ENCODE measurements at places on chromosomes 12 and 14.

GRCh38 chr14:93105362-93105761 is 10.4 kb downstream of the ITPK1 start:
- DNase-seq = peak; percentile 75

DNA sequence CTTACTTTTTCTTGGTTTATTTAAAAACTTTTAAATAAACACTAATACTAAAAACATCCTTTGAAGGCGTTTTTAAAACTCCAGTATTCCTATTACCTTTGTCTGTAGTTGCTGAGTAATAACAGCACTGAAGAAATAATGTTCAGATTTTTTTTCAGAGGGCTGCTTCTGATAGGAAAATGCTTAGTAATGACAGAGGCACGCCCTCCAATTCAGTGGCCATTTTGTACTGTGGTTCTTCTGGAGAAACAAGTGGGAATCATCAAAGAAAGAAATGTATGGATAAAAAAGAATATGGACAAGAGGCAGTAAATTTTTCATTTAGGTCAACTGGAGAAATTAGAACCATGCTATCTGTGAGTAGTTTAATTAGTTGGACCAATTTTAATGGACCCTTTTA is 13.6 kb downstream of the VEZT start:
- peak; percentile 62 for DNase-seq

- DNase-seq = no peak
Measured at GRCh38 chr12:113709456-113709855, 237.8 kb upstream of the LHX5 start.

DNA sequence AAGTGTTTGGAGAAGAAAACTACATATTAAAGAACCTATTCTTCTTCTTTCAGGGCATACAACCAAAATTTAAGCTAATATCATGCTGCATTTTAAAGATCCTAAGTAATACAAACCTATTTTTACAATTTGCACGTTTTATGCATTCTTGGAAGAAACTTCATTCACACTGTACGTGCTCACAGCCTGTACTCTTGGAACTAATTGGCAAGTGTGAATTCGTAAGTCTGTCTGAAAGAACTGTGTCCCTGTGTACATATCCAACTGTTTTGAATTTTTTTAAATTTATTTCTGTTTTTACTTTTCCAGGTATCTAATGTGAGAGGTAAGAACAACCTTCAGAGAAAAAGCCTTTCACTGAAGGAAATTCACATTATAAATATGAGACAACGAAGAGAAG is 347.0 kb downstream of the MDGA2 start:
- no peak for DNase-seq

DNA sequence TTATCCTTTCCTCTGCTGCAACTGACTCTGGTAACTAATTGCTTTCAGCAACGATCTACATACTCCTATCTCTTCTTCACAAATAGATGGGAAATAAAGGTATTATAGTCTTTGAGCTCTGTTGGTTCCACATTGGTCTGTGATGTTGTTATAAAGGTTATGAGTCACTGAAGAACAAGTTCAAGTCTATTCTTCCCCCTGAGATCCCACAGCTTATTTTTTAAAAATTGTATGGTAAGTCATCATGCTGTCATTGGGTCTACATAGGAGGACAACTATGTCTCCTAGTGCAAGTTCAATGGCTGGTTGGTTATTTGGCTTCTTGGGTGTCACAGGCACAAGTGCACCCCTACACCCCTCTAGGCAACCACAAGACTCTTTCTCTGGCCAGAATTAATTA is 49.6 kb upstream of the PTCSC3 start:
- DNase-seq = peak; percentile 18

DNA sequence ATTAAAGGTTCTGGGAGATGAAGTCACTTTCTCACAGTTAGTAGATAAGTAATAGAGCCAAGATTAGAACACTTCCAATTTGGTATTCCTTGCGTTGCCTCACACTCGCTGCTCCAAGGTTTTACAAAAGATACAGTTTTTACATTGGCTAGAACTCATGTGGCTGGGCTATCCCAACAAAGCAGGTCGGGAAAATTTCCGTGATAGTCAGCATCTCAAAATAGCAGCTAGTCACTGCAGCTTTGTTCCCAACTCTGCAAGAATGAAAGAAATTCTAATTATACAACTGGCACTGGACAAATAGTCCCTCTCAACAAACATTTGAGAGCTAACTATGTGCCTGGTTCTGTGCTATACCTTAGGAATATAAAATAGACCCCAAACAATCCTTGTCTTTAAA is 24.6 kb upstream of the PPP1R12A start:
- DNase-seq = no peak
